ENCODE measurements at places on chromosomes 16 and 17.

GRCh38 chr17:21164216-21164615 lies 37.5 kb downstream of the DHRS7B start:
- DNase-seq, result no peak

- peak; percentile 89 for DNase-seq
Observed at GRCh38 chr17:62653826-62654761, 26.6 kb downstream of the MRC2 start.

DNA sequence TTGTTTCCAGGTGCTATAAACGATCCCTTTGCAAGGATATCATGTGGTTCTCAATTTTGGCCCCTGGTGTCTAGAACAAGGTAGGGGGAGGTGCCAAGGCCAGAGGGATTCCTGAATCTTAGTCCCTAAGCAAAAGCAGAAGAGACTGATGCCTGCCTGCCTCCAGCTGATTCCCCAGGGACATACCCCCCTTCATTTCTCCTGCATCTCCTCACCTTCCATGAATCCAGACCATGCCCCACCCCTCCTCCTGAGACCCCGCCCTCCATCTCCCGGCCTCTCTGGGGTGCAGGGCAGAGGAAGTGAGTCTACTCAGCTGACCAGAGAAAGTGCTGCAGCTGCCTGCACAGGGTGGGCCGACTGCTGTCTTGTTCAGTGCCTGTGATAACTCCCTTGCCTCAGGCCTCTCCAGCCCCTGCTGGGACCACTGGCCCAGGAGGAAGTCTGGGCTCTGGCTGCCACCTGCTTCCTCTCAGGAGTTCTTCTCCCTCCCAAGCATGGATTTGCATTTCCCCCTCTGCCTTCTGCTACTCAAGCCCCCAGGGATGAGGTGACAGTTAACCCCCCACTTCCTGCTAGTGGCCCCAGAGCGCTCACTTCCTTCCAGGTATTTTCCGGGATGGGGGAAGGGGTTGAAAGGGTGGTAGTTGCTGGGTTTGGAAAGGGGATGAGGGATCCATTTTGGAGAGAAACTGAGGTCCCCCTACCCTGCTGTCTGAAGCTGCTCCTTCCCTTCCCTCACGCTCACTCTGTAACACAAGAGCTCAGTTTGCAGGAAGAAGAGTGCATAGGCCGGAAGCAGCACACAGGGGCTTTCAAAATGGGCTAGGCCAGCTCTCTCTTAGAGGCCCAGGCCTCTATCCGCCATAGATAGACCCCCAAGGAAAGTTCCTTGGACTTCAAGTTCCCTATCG lies 10.5 kb upstream of the TSPOAP1 start:
- peak; percentile 64 for DNase-seq

DNA sequence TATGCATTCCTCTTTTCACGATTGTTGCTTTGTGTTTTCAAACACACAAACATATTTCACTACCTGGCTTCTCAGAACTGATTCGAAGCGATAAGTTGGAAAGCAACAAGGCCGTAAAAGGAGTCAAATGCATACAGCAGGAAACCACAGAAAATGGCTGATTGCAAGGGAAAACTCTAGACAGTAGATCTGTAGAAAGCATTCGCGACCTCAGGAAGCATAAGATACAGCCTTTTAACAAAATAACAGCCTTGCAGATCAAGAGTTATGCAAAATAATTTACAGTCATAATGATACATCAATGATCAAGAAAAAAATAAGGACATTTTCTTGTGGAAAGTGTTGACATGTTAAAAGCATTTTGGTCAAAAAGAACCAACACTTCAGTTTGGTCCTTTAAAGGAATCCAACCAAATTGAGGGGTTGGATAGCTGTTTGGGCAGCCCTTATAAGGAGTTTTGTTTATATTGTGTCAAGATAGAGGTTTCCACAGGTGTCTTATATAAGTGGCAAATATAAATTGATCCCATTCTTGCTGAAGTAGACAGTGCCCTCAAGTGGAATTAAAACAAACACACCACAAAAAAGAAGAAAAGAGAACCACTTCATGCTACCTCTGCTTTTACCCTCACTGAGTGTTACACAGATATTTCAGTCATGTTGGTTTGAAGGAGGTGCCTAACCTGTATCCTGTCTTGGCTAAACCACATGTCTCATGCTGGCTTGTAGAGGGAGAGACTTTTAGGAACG lies 5.5 kb downstream of the CYLD start:
- DNase-seq, result no peak

GRCh38 chr16:22174642-22175041 lies 12.3 kb downstream of the SDR42E2 start:
- no peak for DNase-seq

GRCh38 chr16:8158051-8158450 lies 432.3 kb downstream of the TMEM114 start:
- no peak for DNase-seq

DNA sequence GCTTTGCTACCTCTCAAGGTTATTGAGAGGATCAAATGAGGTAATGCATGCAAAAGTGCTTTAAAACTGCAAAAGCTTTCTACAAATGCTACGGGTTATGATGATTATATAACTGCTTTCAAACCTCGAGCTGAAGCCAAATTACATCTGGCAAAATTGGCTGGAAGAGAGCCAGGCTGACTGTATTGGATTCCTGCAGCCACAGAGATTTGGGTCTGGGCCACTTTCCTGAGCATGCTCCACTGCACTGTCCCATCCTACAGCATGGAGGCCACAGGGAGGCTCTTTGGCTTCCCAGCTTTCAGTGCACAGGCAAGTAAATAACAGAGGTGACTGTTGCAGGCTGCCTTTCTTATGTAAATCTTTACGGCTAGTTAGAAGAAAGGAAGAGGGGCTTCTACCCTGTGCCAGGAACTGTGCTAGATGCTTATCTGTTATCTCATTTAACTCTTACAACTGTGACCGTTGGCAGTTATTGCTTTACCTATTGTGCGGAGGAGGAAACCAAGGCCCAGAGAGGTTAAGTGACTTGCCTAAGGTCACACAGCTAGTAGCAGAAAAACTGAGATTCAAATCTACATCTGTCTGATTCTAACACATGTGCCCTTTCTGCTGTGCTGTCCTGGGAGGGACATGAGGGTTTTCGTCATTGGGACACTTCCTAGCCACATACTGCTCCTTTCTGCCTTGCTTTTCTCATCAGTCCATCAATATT lies 121.8 kb downstream of the SPACA3 start:
- DNase-seq, result no peak

- DNase-seq, result no peak
Observed at GRCh38 chr17:79113699-79114457, 39.3 kb downstream of the ENGASE start.

GRCh38 chr17:27760069-27760885 lies 40.1 kb downstream of the NOS2 start:
- peak; percentile 79 for DNase-seq

DNA sequence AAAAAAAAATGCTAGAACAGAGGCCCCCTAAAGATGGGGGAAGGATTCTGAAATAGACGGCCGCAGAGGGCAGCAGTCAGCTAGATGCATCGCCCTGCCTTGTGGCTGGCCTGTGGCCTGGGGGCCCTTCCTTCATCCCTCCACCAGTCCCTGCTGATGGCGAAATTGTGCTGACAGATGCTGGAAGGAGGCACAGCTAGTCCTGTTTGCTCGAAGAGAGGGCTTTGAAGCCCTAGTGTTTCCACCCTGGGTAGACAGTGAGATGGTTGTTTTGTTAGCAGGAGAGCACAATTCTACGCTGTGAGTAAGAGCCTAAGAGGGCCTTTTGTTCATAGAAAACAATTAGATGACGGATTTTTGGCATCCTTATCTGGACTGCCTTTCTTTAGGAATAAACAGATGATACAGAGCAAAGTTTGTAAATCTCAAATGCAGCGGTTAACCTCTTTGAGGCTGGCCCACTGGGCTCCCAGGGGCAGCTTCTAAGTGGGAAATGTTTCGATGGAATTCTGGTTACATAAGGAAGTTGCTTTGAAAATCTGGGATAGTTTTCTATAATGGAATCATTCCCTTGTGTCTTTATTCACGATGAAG lies 23.0 kb downstream of the VPS35L start:
- no peak for DNase-seq

Measured in left ventricle myocardium superior (tissue), 1 donor.